ENCODE measurements at places on chromosomes 2 and 18.

- DNase-seq, result no peak
- H3K4me1 ChIP-seq, result no peaks in the 10 kb centered on the region
- no peaks in the 10 kb centered on the region for H3K27me3 ChIP-seq
- no peak overlapping the region for H3K4me3 ChIP-seq
- no peak overlapping the region for H3K27ac ChIP-seq
- H3K36me3 ChIP-seq, result no peaks in the 10 kb centered on the region
Measured at GRCh38 chr18:3799515-3799914, 349.5 kb downstream of the TGIF1 start.

- no peak for DNase-seq
- no peak overlapping the region for H3K27ac ChIP-seq
- H3K36me3 ChIP-seq, result no peaks in the 10 kb centered on the region
- no peak overlapping the region for H3K4me3 ChIP-seq
- H3K4me1 ChIP-seq, result no peaks in the 10 kb centered on the region
Measured at GRCh38 chr2:109084341-109084740, 44.7 kb upstream of the SH3RF3 start.

GRCh38 chr2:77201755-77202154 lies 320.4 kb downstream of the LRRTM4 start:
- H3K27ac ChIP-seq, result no peak overlapping the region
- H3K4me3 ChIP-seq, result no peak overlapping the region
- no peak for DNase-seq
- no peaks in the 10 kb centered on the region for H3K4me1 ChIP-seq

- H3K4me1 ChIP-seq, result peaks cover 19% of the 10 kb centered on the region
- H3K36me3 ChIP-seq, result no peaks in the 10 kb centered on the region
- H3K4me3 ChIP-seq, result no peak overlapping the region
- H3K27me3 ChIP-seq, result peaks cover 23% of the 10 kb centered on the region
- DNase-seq, result no peak
- no peak overlapping the region for H3K27ac ChIP-seq
Measured at GRCh38 chr18:26550998-26551694, 2.8 kb upstream of the KCTD1 start.
